NCI-H510A treated with DMSO at 0.1 percent for 48 hours (cell line): ENCODE measurements at places on chromosomes 5 and 9.

DNA sequence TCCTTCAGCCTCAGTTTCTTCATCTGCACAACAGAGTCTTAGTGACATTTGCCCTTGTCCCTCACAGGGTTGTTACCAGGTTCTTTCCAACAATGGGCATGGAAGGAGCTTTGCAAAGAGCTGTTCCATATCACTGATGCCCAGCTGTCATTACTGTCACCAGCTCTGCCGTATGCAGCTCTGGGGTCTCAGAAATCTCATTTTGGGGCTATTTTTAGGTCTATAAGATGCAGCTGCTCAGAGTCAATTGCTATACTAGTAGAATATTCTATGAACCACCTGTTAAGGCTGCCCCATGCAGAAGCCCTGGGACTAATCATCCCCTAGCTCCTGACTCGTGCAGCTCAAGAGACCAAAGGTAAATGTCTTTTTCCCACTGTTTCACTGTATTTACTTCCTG is 105.1 kb upstream of the TNPO1 start:
- DNase-seq, result no peak

DNA sequence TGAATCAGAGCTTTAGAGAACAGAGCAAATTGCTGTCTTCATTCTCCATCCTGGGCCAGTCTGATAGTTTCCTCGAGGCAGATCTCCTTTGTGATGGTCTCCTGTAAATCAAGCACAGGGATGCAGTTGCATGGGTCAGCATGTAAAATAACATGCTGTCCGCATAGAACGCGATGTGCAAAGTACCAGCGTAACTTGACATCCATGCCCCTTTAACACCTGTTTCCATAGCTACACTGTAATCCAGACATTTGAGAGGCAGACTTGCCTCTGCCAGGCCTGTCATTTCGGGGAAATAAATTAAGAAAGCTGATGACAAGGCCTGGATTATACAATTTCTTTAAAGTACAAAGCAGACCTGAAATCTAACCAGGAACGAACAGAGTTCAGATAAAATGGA is 413.5 kb downstream of the TLE4 start:
- DNase-seq, result no peak

DNA sequence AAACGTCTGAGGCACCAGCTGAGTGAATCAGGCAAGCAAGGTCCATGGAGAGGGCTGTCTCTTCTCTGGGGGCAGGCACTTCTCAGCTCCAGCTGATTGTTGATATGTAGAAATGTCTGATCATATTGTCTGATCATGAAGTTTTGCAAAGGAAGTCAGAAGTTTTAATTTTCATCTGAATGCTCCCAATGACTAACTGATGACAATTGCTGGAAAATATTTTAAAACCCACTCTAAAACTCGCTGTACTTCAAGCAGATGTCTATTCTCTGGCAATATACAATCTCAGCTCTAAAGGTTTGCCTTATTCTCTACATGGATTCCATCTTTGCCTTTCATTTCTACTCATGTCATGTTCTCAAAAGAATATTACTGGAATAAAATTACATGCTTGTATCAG is 12.7 kb downstream of the PLK2 start:
- DNase-seq, result no peak

DNA sequence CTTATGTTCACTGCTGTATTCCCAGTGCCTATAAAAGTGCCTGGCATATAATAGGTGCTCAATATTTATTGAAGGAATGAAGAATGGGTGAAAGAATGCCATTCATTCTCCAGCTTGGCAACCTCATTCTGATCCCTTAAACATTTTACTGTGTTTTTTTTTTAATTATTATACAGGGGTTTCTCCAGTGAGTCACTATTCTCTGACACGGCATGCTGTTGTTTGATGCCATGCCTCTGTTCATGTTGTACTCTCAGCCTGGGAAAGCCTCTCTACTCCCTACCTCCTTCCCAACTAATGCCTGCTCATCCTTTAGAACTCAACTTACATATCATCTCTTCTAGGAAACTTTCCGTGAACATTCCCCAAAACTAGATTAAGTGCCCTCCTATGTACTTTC is 70.2 kb upstream of the PHF24 start:
- DNase-seq, result no peak

DNA sequence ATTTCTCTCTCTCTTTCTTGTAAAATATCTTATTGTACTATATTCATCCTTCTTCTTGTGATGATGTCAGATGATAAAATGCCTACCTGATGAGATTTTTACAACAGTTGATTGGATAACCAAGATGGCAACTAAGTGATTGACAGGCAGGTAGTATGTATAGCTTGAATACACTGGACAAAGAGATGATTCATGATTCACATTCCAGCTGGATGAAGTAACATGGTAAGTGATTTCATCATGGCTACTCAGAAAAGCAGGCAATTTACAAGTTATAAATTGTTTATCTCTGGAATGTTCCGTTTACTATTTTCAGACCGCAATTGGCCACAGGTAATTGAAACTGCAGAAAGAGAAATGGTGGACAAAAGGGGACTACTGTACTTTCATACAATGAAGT is 1471.7 kb upstream of the C9orf72 start:
- no peak for DNase-seq

- no peak for DNase-seq
These were observed 37.9 kb downstream of the TNFAIP8 start for GRCh38 chr5:119393746-119394145.

- DNase-seq, result no peak
These were observed 720.2 kb upstream of the TYRP1 start for GRCh38 chr9:11973011-11973410.
